Fibroblast of mammary gland (primary cell): ENCODE measurements at places on chromosomes 6 and 20.

- no peak for DNase-seq
Observed at GRCh38 chr6:68901044-68901443, 266.0 kb downstream of the ADGRB3 start.

DNA sequence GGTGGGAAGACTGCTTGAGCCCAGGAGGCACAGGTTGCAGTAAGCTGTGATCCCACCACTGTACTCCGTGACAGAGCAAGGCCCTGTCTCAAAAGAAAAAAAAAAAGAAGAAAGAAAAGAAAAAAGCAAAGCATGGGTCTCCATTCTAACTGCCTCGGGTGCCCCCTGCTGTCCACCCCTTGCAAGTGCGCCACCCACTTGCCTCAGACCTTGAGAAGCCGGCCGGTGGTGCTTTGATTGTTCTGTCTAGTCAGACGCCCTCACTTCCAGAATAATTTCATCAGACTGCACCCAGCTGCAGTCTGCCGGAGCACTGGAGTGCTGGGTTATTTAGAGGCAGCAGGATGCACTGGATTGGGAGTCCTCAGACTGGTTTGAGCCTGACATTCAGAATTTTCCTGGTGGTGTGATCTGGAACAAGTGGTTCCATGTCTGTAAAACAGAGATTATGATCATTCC lies 17.6 kb upstream of the TM9SF4 start:
- peak; percentile 75 for DNase-seq

DNA sequence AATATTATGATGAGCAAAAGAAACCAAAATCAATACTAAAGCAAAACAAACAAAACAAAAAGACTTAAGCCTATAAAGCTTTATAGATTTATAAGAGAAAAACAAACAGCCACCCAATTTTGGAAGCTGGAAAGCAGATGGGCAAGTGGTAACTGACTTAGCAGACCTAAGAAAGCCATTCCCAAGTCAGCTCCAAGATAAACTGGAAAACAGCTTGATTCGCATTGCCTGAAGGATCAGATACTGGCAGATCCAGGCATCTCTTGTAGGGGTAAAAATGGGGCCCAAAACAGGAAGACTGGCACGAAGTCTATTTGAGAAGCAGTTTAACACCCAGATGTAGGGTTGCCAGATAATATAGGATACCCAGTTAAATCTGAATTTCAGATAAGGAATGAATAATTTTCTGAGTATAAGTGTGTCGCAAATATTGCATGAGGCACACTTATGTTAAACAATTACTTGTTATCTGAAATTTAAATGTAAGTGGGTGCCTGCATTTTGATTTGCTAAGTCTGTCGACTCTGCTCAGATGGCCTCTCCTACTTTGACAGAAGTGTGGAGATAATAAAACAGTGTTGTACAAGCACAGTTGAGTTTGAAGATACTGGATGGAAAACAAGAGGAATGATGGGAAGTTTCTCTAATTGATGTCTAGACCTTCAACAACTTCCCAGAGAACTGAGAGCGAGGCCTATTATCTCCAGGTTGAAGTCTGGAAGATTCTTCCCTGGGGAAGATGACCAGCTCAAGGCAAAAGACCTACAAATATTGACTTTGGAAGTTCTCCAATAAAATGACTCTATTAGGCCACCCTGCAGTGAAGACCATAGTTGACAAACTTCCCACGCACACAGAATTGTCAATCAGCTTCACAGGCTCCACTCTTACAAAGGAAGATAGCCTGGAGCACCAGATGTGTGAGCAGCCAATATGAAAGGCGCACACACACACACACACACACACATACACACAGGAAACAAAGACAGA lies 113.4 kb downstream of the FAM50B start:
- DNase-seq = peak; percentile 39

DNA sequence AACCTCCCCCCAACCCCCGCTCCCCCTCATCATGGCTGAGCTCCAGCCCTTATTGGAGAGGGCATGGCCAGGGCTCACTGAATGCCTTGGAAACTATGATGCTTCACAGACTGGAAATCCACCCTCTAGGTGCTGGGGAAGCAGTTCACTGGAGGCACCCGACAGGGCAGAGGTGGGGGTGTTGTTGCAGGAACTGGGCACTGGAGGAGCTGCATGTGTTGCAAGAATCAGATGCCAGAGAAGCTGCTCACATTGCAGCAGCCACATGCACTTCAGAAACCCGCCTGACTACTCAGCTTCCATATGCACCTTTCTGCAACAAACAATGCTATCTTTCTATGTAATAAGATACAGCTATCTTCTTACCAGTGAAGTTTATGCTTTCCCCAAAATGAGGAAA lies 7.9 kb upstream of the TBPL1 start:
- DNase-seq = no peak

DNA sequence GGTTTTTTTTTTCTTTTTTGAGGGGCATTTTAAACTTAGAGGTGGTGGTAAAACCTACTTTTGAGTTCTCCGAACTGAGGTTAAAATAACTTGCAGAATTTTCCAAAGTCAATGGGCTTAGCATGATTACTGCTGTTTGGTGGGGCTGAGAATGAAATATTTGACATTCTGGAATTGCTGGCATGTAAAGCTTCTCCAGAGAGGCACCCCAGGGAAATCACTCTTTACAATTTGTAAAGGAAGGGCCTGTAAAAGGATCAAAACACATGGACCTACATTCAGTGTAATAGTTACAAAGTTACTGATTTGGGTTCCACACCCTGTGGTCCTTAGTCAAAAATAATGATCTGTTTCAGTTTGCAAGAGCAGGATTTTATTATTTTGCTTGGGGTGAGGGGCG lies 5.5 kb downstream of the FAM217B start:
- no peak for DNase-seq

DNA sequence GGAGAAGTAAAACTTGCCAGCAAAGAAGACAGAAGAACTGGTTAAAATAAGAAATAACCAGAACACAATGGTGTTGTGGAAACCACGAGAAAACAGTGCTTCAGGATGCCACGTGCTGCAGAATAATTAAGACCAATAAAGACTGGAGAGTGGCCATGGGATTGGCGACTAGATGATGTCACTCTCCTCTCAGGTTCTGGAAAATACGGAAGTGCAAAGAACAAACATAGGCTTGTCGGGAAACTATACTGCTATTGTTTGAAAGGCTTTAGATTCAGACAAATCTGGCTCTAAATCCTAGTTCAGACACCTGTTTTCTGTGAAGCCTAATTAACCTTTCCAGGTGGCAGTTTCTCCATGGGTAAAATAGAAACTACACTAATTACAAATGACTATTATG lies 138.4 kb upstream of the STXBP5 start:
- no peak for DNase-seq

- peak; percentile 79 for DNase-seq
Observed at GRCh38 chr6:33585403-33586107, 5.5 kb upstream of the BAK1 start.

GRCh38 chr6:103335412-103335811 lies 1524.3 kb downstream of the HACE1 start:
- no peak for DNase-seq

DNA sequence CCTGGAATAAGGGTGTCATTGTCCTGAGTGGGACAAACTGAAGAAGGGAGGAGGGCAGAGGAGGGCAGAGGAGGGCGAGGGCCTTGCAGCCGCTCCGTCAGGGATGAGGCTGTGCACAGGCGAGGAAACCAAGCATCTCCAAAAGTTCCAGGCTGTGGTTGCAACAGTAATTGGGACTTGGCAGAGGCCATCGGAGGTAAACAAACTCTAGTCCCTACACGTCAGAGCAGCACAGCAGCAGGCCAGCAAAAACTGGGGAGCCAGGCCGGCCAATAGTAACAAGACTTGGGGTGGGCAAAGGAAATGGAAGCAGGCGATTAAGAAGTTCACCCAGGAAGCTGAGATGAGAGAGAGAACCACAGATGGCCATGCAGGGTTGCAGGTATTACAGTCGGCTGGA lies 142.8 kb downstream of the SMOC2 start:
- no peak for DNase-seq

- peak; percentile 95 for DNase-seq
Observed at GRCh38 chr20:33554914-33555420, 65.1 kb downstream of the CBFA2T2 start.

DNA sequence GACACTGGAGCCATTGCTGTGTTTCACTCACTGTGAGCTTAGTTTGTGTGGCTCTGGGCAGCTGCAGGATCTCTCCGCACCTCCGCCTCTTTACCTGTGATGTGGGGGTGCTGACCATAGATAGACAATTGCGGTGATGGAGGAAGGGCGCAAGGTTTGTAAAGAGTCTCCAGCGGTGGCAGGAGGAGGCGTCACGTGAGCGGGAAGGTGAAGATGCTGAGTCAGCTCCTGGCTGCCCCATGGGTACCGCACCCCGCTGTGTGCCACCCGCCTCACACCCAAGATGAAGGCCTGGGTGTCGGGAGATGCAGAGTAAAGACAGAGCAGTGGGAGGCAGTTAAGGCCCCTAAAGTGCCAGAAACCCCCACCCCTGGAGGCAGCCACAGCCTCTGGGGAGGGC lies 9.0 kb upstream of the KCNQ2 start:
- DNase-seq = no peak

- DNase-seq = peak; percentile 35
Observed at GRCh38 chr20:45407067-45407745, 883 bp upstream of the DBNDD2 start.

DNA sequence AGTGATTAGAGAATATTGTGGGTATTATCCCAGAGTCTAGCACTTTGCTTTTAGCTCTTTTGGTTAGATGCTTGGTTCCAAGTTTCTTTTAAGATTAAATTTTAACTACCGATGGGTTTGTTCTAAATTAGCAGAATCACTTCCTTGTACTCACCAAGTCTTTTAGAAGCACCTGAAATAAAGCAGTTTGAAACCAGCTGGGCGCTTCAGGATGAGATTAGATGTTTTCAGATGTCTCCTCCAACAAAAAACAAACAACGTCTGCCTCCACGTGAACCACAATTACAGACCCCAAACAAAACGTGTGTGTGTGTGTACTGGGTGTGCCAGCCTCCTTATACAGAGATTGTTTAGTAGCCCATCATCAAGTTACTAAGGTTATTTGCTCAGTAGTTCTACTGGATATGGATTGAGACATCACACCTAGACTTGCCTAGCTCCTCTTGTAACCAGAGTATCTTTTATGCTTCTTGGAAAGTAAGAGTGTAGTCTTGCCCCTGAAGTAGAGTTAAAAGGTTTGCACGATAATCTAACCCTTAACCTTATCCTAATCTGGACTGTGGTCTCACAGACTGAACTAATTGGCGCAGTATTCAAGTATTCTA lies 2.3 kb downstream of the DSTN start:
- no peak for DNase-seq

- no peak for DNase-seq
Observed at GRCh38 chr20:49318430-49319207, 40.8 kb upstream of the ZNFX1 start.

GRCh38 chr6:83868639-83869038 lies 9.2 kb downstream of the CYB5R4 start:
- peak; percentile 74 for DNase-seq

- DNase-seq = no peak
Observed at GRCh38 chr6:157070403-157071107, 252.8 kb downstream of the TMEM242 start.

DNA sequence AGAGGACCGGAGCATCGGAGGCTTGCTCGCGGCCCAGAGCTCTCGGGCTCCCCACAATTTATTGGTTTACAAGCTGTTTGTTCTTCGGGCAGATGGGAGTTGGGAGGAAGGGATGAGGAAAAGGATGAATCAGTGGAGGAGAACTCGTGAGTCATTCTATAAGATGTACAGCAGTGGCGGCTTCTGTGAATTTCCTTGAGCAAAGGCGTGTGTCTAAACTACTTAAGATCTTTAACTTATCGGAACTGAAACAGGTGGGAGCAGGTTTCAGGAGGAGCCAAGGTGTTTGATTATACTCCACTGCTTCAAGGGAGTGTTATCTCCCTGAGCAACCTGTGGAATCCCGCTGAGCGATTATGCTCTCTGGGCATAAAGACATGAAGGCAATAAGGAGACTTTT lies 50.5 kb upstream of the IBTK start:
- peak; percentile 59 for DNase-seq

- peak; percentile 46 for DNase-seq
Observed at GRCh38 chr6:32152769-32153563, 975 bp upstream of the PPT2 start.

DNA sequence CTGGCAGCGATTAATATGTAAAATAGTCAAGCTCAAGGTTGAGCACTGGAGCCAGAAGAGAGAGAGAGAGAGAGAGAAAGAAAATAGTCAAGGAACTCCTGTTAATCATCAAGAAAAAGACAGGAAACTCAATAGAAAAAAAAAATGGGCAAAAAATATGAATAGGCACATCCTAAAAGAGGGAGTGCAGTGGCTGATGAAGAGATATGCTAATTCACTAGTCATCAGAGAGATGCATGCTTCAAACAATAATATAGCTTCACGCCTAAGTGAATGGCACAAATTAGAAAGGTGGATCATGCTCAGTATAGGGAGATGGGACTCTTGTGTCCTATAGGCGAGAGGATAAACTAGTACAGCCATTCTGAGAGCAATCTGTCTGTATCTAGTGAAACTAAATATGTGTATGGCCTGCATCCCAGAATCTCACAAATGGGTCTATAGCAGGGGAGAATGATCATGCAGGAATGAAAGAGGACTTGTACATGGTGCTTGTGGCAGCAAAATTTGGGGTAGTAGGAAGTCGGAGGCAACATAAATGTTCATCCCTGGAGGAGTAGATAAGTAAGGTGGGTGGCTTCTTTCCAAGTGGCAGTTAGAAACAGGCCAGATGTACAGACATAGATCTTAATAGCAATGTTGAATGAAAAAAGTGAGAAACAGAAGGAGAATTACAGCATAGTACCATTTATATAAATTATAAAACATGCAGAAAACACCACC lies 176.8 kb downstream of the VEGFA start:
- no peak for DNase-seq

DNA sequence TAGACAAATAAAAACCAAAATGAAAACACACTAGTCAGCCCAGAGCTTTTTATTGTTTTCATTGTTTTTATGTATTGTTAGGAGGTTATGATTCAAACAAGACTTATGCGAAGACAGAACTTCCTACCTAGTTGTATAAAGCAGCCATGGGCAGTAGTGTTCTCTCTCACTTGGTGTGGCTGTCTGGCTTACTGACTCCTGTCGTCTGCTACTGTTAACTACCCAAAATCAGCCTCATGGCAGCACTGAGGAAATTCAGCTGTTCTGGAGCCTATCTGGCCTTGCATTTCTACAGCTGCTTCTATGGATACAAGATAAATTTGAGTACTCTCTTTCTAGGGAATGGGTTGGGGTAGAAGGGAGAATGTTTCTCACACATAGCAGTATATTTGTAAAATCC lies 20.4 kb downstream of the VTA1 start:
- no peak for DNase-seq

DNA sequence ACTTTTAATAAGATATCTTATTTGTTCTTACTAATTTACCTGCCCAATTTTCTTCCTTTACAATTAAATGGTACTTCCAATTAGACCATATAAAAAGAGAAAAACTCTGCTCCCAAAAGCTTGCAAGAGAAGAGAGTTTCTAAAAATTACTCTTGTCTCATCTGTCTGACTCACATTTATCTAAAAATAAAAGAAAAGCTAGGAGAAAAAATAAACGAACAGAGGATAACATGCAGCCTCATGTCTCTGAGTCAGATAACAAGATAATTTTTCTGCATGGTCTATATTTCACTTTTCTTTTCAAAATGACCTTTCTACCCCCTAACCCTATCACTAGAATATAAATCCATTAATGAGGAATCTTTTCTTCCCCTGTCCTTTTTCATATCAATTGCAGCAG lies 127.2 kb upstream of the TCF21 start:
- DNase-seq = peak; percentile 75
